ENCODE measurements at places on chromosomes 12 and 14. TPM values are rescaled to one million over a fixed set of nuclear protein-coding genes. Genes with fewer than 3 reads are reported as not detected.
A peak's percentile ranks its signal among the peaks of the same experiment; 100 is the strongest.

DNA sequence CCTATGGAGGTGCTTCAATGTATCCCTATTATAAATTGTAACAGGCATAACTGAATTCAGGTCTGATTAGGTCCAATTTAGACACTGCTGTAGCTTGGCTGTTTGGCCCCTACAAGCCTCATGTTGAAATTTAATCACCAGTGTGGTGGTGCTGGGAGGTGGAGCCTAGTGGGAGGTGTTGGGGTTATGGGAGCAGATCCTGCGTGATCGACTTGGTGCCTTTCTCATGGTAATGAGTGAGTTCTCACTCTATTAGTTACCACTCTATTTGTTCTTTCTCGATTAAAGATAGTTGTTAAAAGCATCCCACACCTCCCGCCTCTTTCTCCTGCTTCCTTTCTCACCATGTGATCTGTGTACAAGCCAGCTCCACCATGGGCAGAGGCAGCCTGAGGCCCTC, 122.1 kb downstream of the FOXA1 start:
- no peak overlapping the region for H3K27ac ChIP-seq
- DNase-seq = no peak
- H3K4me3 ChIP-seq = no peak overlapping the region

DNA sequence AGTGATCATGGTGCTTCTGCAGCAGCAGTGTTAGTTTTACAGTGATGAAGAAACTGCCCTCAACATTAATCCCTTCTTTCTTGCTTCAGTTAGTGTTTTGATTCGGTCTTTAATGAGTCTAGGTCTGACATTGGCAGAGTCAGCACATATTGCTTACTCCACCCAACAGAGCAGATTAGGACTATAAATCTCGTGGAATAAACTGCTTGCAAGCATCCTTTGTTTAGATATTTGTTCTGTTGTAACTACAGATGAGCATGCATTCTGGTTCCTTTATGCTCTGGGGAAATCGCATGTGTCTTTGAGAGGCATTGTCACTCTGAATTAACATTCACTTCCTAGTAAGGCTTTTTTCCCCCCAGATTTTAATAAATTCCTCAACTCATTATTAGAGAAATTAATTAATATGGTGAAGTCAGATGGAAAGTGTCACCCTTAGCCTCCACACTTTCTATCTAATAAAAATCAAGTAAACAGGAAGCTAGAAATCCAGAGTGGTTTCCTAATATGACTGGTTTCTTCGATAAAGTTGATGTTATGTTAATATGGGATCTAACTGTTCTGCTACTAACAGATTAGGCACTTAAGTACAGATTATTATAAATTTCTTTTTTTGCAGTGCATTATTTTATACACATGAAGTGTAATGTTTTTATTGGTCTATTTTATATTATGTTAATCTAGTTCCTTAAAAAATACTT, 86.2 kb upstream of the SSTR1 start:
- H3K36me3 ChIP-seq = no peaks in the 10 kb centered on the region
- no peaks in the 10 kb centered on the region for H3K27me3 ChIP-seq
- DNase-seq = no peak
- H3K4me1 ChIP-seq = no peaks in the 10 kb centered on the region
- no peak overlapping the region for H3K27ac ChIP-seq

DNA sequence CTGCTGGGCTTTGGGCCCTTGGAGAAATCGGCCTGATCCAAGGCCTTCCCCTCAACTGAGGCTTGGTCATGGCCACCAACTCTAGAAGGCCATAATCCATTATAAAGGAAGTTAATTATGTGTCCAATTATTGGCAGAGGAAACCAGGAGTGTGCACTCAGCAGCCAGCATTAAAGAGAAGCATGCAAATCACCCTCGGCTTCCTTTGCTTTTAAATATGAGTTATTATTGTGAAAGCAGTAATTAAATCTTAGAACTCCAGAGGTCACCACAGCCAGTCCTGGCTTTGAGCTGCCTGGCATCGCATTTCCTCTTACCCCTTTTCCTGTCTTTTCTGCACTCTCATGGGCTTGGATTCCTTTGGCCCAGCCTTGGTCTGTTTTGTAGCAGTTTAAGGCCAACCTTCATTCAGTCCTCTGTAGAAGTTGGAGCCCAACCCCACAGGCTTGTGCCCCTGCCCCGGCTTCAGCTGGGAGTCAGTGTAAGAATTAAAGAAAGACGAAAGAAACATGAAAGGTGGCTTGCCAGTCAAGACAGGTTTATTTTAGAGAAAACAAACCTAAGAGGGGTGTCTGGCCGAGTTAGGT, 14.7 kb upstream of the KRT86 start:
- H3K36me3 ChIP-seq = no peaks in the 10 kb centered on the region
- H3K27me3 ChIP-seq = peaks cover 65% of the 10 kb centered on the region
- H3K27ac ChIP-seq = no peak overlapping the region
- H3K4me1 ChIP-seq = peaks cover 9% of the 10 kb centered on the region

DNA sequence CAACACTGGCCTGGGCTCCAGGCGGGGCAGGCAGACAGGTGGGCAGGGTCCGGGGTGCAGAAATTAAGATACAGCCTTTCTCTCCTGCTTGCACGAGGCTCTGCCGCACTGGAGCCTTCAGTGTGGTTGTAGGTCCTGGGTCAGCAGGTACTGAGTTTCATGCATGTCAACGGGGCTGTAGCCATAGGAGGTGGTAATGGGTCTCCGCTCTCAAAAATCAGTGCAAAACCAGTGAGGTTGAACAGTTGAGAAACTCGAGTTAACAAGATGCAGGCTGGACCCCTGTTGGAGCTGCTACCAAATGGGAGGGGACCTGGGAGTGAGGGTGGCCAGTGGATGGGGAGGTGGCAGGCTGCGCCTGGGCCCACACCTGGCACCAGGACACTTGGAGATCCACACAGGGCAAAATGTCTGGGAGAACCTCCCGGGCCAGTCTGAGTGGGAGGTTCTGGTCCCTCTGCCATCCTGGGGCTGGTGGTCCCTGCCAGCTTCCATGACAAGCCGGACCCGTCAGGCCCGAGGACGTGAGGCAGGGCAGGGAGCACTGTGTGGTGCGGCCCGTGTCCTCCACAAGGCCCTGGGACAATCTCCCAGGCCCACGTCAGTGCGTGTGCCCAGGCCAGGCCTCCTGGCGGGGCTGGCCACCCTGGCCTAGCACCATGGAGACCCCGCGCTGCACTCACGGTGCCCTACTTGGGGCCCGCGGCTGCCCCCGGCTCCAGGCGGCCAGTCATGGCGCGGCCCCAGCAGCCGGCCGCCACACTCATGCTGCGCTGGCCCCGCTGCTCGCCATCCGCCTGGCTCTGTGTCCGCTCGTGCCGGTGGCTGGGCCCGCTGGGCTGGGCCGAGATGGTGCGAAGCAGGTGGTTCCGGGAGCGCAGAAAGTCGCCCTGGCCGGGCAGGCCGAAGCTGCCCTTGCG, 5.1 kb downstream of the ARL6IP4 start:
- peaks cover 26% of the 10 kb centered on the region for H3K4me1 ChIP-seq
- H3K36me3 ChIP-seq = peaks cover 6% of the 10 kb centered on the region
- H3K4me3 ChIP-seq = peak overlapping the region; percentile 43
- no peak for DNase-seq
- peak overlapping the region; percentile 47 for H3K27ac ChIP-seq

RIMKLB gene
- total RNA-seq = 12.4 TPM

KRT83 gene
- total RNA-seq = not detected

GRCh38 chr12:74641694-74642093, 104.1 kb downstream of the ATXN7L3B start:
- H3K27me3 ChIP-seq = no peaks in the 10 kb centered on the region
- no peak overlapping the region for H3K4me3 ChIP-seq
- no peak overlapping the region for H3K27ac ChIP-seq
- H3K4me1 ChIP-seq = no peaks in the 10 kb centered on the region
- H3K36me3 ChIP-seq = no peaks in the 10 kb centered on the region
- DNase-seq = no peak

GRCh38 chr12:109274381-109274780, 34.7 kb downstream of the FOXN4 start:
- H3K27me3 ChIP-seq = no peaks in the 10 kb centered on the region
- no peaks in the 10 kb centered on the region for H3K36me3 ChIP-seq
- H3K4me3 ChIP-seq = no peak overlapping the region
- DNase-seq = no peak
- H3K27ac ChIP-seq = no peak overlapping the region

BEST3 gene
- not detected for total RNA-seq

DNA sequence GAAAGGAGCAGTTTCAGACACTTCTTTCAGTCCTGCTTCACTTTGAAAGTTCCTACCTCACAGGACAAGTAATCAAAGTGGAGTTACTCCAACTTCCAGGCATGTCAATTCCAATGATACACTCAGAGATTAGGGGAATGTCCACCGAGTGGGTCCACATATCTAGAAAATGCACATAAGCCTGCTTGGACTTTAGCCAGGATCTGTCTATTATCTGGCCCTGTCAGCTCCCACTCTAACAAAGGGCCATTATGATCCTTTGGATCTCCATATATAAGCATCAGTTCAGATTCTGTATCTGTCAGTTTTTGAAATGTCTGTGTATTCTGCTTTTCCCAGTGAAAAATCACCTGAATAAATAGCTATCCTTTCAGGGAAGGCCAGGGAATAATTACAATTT, 112.9 kb upstream of the ATXN7L3B start:
- no peaks in the 10 kb centered on the region for H3K4me1 ChIP-seq
- H3K36me3 ChIP-seq = no peaks in the 10 kb centered on the region
- H3K27ac ChIP-seq = no peak overlapping the region
- no peaks in the 10 kb centered on the region for H3K27me3 ChIP-seq

- H3K36me3 ChIP-seq = no peaks in the 10 kb centered on the region
- H3K27me3 ChIP-seq = no peaks in the 10 kb centered on the region
- peaks cover 37% of the 10 kb centered on the region for H3K4me1 ChIP-seq
- H3K4me3 ChIP-seq = no peak overlapping the region
- peak overlapping the region; percentile 20 for H3K27ac ChIP-seq
Observed at GRCh38 chr14:72559669-72560255, 334.1 kb downstream of the DPF3 start.

GRCh38 chr12:95548056-95548538, 3.2 kb downstream of the USP44 start:
- no peak for DNase-seq
- no peaks in the 10 kb centered on the region for H3K27me3 ChIP-seq
- H3K36me3 ChIP-seq = no peaks in the 10 kb centered on the region
- H3K4me3 ChIP-seq = peak overlapping the region; percentile 67
- H3K4me1 ChIP-seq = peaks cover 9% of the 10 kb centered on the region

DNA sequence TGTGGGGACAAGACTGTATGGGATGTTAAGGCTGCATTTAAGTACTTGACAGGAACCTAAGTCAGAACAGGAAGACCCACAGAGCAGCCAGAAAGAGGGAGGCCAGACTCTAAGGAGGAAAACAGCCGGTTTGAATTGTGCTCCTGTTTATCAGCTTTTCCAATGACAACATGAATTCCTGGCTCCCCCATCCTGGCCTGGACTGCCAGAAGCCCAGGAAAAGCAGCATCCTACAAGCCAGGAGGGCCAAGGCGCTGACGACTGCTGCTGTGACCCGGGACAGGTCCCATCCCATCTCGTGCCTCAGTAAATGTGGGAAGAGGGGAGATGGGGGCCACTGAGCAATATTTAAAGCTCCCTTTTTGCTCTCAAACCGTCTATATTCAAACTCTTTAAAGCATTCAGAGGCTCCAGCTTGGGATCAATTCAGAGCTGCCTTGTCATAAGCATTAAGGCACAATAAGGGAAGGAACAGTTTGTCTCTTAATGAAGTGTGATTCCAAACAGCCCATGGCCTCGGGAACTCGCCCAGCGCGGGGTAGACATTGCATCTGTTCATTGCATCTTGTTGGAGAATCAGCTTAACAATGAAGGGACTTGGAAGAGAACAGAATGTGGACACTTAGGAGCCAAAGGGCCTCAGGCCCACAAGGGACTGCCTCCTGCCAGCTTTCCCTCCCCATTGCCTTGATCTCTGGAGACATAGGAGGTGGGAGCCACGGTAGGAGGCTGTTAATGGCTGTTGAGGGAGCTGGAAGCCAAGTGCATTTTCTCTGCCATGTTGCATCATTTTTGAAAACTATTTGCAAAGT, 49.6 kb downstream of the CMKLR1 start:
- H3K36me3 ChIP-seq = peaks cover 33% of the 10 kb centered on the region
- no peak for DNase-seq

ACRBP gene
- 3.4 TPM for total RNA-seq

- peaks cover 46% of the 10 kb centered on the region for H3K36me3 ChIP-seq
- H3K27ac ChIP-seq = no peak overlapping the region
- H3K4me1 ChIP-seq = peaks cover 51% of the 10 kb centered on the region
- no peak for DNase-seq
- no peaks in the 10 kb centered on the region for H3K27me3 ChIP-seq
Observed at GRCh38 chr12:50185301-50185895, 18.2 kb upstream of the CERS5 start.

DNA sequence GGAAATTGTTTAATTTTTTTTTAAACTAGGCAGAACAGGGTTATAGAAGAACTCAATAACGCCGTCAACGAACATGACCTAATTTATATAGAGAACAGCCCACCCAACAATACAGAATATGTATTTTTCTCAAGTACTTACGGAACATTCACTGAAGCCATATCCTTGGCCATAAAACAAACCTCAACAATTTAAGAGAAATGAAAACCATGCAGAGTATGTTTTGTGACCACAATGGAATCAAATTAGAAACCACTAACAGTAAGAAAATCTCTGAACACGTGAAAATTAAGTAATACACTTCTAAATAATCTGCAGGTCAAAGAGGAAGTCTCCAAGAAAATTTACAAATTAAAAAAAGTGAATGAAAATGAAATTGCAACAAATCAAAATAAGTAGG, 9.4 kb downstream of the SART3 start:
- H3K4me1 ChIP-seq = peaks cover 41% of the 10 kb centered on the region
- no peak overlapping the region for H3K4me3 ChIP-seq
- H3K36me3 ChIP-seq = no peaks in the 10 kb centered on the region
- no peaks in the 10 kb centered on the region for H3K27me3 ChIP-seq
- DNase-seq = no peak

- H3K36me3 ChIP-seq = peaks cover 9% of the 10 kb centered on the region
- no peak overlapping the region for H3K4me3 ChIP-seq
- H3K4me1 ChIP-seq = no peaks in the 10 kb centered on the region
- H3K27me3 ChIP-seq = no peaks in the 10 kb centered on the region
- H3K27ac ChIP-seq = no peak overlapping the region
Observed at GRCh38 chr12:49515266-49515665, 23.6 kb upstream of the KCNH3 start.

- no peaks in the 10 kb centered on the region for H3K4me1 ChIP-seq
- no peak overlapping the region for H3K4me3 ChIP-seq
- no peaks in the 10 kb centered on the region for H3K36me3 ChIP-seq
- H3K27me3 ChIP-seq = no peaks in the 10 kb centered on the region
- no peak for DNase-seq
- no peak overlapping the region for H3K27ac ChIP-seq
Observed at GRCh38 chr12:92156704-92157395, 11.2 kb upstream of the BTG1 start.

DYRK2 gene
- total RNA-seq = 30.0 TPM

DNA sequence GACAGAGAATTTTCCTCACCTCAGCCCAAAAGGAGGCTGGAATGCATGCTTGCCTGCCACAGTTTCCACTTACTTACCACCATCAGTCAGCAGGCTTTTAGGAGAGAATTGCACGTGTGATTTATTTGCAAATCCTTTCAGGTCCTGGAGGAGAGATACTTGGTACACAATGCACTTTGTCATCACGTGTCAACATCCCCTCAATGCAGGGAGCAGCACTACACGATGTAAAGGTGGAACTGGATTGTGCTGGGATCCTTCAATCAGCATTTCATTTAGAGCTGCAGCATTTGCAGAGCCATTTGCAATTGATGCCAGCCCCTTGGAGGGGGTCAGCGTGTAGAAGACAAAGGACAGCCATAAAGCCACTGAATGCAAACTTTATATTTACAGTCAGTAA, 218.1 kb downstream of the GLT1D1 start:
- no peak overlapping the region for H3K4me3 ChIP-seq
- DNase-seq = no peak
- no peaks in the 10 kb centered on the region for H3K36me3 ChIP-seq
- no peaks in the 10 kb centered on the region for H3K4me1 ChIP-seq
- H3K27ac ChIP-seq = no peak overlapping the region

GRCh38 chr12:124844411-124845397, 19.0 kb downstream of the SCARB1 start:
- no peaks in the 10 kb centered on the region for H3K27me3 ChIP-seq
- H3K27ac ChIP-seq = no peak overlapping the region
- H3K36me3 ChIP-seq = no peaks in the 10 kb centered on the region
- H3K4me3 ChIP-seq = no peak overlapping the region
- H3K4me1 ChIP-seq = peaks cover 32% of the 10 kb centered on the region
